ENCODE measurements at places on chromosomes 6 and 20.

GRCh38 chr6:436308-437036 lies 44.9 kb downstream of the IRF4 start:
- no peak for DNase-seq

GRCh38 chr6:163786995-163787671 lies 372.6 kb downstream of the QKI start:
- no peak for DNase-seq

GRCh38 chr6:137218473-137218916 lies 690 bp downstream of the IFNGR1 start:
- no peak for DNase-seq

DNA sequence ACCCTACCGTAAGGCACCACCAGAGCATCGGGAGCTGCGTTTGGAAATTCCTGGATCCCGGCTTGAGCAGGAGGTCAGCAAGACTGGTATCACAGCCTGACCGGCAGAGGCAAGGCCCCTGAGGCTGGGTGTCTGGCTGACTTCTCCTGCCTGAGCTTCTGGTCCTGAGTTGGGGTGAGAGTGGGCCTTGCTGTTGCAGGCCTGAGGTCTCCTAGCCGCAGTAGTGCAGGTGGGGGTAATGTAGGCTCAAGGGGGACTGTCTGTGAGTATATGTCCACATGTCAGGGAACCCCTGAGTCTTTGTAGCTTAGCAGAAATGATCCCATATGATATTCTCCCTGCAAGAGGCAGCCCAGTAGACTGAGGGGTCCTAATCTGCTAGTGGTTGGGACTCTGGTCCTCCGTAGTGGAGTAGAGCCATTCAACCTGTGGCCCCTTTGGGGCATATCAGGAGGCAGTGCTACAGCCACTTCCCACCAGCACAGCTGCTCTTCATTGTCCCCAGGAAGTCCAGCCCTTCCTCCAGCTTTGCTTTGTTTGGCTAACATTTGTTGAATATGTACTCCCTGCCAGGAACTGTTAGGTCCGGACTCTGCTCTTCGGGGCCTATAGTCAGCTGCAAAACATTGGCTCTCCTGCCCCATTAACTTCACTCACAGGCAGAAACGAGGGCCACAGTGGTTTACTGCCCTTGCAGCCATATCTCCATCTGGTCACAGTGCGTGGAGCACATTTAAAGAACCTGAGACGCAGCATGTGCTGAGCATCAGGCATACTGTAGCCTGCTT lies 10.9 kb downstream of the LRRC73 start:
- no peak for DNase-seq

GRCh38 chr6:109460161-109460829 lies 4.7 kb upstream of the MICAL1 start:
- DNase-seq: no peak

DNA sequence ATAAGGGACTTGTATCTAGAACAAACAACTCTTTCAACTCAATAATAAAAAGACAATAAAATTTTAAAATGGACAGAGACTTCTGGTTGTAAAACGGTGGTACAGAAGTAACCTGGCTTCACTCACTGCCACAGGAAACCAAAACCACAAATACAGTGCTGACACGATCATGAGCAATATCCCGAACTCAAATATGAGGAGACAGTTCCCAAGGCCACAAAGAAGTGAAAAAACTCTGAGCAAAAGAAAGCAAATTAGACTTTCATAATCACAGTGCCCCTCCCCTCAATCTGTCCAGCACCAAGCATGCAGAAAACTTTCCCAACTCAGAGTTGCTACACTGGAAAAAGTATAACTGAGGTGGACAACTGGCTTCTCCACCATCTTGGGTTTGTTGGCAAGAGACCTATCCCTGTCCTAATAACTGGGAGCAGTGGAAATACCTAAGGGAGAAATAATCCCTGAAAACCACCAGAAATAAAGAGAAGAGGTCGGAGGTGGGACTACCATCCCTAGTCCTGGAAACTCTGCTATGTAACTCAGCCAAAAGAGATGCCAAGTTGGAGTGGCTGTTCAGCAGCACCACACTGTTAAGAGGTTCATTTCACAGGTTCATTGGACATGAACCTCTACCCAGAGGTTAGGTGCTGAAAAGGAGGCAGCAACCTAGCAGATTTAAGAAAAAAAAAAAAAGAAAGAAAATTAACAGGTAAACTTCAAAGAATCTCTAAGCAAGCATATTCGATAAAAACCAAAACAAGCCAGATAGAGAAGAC lies 55.5 kb downstream of the REV3L start:
- no peak for DNase-seq

DNA sequence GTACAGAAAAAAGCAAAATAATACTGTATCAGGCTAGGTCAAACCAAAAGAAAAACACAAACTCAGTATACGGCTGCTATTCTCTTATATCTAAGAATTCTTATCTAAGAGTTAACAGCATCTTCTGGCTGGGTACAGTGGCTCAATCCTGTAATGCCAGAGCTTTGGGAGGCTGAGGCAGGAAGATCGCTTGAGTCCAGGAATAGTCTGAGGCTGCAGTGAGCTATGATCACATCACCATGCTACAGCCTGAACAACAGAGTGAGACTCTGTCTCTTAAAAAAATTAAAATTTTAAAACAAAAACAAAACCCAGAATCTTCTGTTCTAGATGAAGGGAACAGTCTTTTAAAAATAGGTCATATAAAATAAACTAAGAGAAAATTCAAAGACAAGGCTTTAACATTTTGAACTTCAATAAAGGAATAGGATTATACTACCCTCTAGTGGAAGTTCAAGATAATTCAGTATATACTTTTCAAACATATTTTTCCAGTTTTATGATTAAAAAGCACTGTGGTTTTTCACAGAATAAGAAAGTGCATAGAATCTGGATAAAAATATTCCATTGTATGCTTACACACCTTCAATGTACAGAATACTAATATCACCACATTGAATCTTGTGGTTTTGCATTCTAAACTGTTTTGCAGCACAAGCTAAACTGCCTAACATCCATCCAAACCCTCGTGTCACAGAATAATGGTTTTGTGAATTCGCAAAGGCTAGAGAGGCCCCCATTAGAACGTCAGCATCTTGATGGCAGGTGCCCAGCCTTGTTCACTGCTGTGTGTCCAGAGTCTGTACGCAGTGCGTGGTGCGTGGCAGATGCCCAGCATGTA lies 39.3 kb downstream of the DTNBP1 start:
- no peak for DNase-seq

DNA sequence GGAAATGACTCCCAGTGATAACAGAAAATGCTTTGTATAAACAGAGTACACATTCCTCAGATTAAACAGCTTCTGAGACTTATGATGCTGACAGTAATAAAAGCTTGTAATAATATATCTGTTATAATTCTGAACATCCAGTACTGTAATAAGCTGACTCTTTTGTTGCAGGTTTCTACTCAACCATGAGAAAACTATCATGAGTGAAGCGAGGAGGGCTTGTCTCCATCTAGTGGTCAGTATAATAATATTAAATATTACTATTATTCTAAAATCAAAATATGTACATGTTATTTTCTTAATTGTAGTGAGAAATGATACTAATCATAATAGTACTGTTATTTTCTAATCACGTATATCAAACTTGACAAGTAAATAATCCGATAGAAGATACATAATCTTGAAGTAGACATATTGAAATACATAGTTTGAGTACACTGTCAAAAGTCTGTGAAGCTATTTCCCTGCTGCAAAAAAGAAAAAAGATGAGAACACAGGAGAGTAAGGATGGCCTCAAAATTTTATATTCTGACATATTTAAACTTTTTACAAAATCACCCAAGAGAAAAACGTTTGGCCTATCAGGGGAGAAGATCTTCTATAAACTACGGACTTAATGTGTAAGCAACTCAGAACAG lies 183.1 kb downstream of the MOXD1 start:
- no peak for DNase-seq

DNA sequence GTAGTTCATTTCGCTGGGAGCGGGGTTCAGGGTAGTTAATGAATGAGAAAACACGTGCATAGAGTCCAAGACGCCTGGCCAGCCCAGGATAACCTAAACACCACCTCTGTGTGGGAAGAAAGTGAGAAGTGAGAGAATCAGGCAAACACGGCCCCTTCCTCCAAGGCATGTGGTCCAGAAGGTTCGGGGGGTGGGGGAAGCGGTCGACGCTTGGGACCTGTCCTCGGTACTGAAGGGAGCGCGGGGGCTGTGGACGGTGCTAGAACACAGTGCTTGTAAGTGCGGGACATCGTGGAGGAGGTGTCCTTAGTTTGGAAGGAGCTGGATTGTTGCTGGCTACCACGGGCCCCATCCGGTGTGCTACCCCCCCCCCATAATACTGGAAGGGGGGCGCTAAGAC lies 1.7 kb upstream of the VSTM2L start:
- DNase-seq: no peak
